ENCODE measurements at places on chromosomes 7 and 10. TPM values are rescaled to one million over a fixed set of nuclear protein-coding genes. Genes with fewer than 3 reads are reported as not detected.

COL17A1 gene
- 5.7 TPM for total RNA-seq

AGMO gene
- 33.0 TPM for total RNA-seq

STEAP2 gene
- total RNA-seq, result 7.8 TPM

ANKRD7 gene
- 2.0 TPM for total RNA-seq

DNA sequence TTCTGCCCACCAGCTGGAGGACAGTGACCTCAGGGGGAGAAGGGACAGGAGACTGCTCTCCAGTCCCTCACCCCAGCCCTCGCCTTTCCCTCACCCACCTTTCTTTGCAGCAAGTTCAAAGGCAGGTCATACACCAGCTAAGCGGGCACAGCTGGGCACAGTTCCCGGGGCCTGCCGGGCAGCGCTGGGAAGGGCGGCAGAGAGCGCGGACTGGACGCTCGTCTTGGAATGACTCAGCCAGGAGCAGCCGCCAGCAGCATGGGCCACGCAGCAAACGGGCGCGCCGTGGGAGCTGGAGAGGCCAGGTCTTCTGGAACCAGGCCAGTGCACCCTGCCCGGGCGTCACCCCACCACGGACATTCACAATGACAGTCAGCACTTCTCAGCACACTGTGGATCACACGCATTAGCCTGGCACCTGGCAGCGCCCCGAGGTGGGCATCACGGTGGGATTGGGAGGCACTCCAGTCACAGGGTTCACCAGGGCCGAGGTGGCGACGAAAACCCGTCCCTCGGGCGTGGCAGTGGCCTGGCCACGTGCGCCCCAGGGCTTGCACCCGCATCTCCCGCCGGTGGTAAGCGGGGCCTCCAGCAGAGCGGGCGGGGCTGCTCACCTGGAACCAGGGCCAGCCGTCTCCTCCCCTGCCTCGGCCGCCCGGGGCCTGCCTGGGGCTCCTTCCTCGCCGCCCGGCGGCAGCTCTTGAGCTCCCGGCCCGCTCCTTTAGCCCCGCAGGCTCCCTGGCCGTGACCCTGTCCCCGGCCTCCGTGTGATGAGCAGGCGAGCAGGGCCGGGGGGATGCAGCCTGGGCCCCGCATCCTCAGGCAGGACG is 29.0 kb upstream of the WDFY4 start:
- peaks cover 20% of the 10 kb centered on the region for H3K4me1 ChIP-seq
- peak overlapping the region; percentile 7 for H3K27ac ChIP-seq
- DNase-seq, result peak; percentile 77
- no peaks in the 10 kb centered on the region for H3K36me3 ChIP-seq

HPSE2 gene
- total RNA-seq, result 5.5 TPM

GRCh38 chr10:68301790-68302502 is 29.9 kb upstream of the HNRNPH3 start:
- DNase-seq, result peak; percentile 78
- H3K36me3 ChIP-seq, result no peaks in the 10 kb centered on the region
- H3K4me3 ChIP-seq, result no peak overlapping the region

DNA sequence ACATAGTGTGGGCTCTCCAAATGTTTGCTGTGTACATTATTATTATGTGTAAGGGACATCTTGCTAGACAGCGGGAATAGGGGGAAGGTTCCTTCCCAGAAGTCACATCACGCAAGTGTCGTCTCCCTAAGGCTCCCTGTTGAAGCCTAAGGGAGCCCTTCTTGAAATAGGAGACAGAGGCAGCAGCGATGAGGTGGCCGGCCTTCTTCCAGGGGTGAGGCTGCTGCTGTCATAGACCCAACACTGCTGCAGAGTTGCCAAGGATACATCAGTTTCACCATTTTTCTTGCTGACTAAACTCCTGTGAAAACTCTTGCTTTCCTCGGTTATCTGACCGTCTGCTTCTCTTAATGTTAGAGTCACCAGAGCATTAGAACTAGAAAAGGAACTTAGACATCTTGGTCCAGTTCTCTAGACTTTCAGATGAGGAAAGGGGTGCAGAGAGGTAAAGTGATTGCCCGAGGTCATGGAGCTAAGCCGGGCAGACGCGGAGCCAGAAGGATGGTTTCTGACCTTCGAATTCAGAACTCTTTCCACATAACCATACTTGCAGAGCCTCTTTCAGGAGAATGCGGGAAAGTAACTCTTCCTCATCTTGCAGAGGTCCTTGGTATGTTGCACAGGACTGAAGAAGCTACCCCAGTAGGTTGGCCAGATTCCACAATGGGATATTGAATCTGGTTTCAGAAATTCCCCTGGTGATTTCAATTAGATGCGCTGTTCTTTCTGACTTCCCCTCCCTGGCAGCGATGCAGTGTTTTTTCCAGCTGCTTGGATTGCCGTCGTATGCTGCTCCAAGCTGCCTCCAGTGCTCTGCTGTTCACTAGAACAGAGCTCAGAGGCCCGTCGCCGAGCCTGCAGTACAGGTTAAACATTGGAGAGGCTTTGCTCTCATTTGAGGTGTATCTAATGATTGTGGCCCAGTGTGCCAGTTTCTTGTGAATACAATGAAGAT is 217.1 kb downstream of the CAMK1D start:
- H3K27me3 ChIP-seq, result no peaks in the 10 kb centered on the region
- peak; percentile 51 for DNase-seq
- H3K4me1 ChIP-seq, result peaks cover 11% of the 10 kb centered on the region
- H3K36me3 ChIP-seq, result no peaks in the 10 kb centered on the region

GRCh38 chr10:97131666-97132065 is 54.1 kb downstream of the SLIT1 start:
- no peak overlapping the region for H3K27ac ChIP-seq
- H3K27me3 ChIP-seq, result peaks cover 26% of the 10 kb centered on the region
- no peaks in the 10 kb centered on the region for H3K4me1 ChIP-seq
- no peaks in the 10 kb centered on the region for H3K36me3 ChIP-seq

GHRHR gene
- total RNA-seq, result not detected

HOXA11 gene
- total RNA-seq, result not detected

DNA sequence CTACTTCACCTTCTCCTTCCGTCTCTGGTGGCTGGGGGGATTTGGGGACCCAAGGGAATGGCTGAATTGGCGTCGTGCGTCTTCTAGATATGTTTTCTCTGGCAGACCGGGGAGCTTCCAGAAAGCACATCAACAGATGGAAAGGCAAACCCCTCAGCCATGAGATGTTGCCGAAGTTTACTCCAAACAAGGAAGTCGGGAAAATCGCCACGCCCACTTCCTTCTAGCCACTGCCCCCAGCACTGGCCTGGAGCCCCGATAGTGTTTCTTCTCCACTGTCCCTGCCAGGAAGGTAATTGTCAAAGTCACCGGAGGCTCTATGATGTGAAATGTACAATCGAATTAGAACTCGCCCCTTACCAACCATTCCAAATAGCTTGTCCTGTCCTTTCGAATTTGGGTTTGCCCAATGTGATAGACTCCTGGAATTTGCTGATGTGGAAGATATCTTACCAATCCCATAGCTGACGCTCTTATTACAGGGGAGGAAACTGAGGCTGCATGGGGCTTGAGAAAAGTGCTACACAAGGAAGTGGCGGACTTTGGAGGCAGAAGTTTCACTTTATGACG is 191.0 kb downstream of the LSM5 start:
- H3K36me3 ChIP-seq, result no peaks in the 10 kb centered on the region
- H3K4me3 ChIP-seq, result peak overlapping the region; percentile 43
- H3K27me3 ChIP-seq, result peaks cover 51% of the 10 kb centered on the region
- H3K4me1 ChIP-seq, result peaks cover 16% of the 10 kb centered on the region
- no peak overlapping the region for H3K27ac ChIP-seq

- DNase-seq, result no peak
- no peak overlapping the region for H3K27ac ChIP-seq
- no peaks in the 10 kb centered on the region for H3K4me1 ChIP-seq
- no peak overlapping the region for H3K4me3 ChIP-seq
- no peaks in the 10 kb centered on the region for H3K27me3 ChIP-seq
These were observed 13.6 kb downstream of the VPS50 start for GRCh38 chr7:93245525-93246432.

GRCh38 chr10:35898716-35899440 is 256.8 kb upstream of the FZD8 start:
- H3K36me3 ChIP-seq, result no peaks in the 10 kb centered on the region
- H3K27ac ChIP-seq, result no peak overlapping the region
- DNase-seq, result no peak
- H3K27me3 ChIP-seq, result no peaks in the 10 kb centered on the region
- no peak overlapping the region for H3K4me3 ChIP-seq

DNA sequence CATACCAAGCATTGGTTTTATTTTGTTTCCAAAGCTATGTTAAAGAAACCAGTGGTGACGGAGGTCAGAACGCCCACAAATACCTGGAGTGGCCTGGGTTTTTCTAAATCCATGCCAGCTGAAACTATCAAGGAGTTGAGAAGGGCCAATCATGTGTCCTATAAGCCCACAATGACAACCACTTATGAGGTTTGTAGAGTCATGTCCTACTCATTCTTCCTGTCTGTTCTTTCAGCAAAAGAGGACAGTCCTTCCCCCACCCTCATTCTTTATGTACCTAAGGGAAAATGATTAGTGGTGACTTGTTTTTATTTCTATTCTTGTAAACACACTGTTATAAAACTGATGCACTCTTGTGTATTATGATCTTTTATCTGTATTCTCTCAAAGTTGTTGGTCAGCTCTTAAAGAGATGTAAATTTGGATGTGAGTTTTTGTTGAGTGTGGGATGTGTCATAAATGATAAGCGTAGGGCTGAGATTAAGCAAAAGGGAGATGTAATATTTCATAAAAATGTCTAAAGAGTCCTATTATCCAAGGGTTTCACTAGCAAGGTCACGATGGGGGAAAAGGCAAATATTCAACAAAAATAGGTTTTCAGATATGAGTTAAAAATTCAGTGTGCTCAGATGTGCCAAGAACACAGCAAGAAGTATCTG is 294.4 kb downstream of the BICC1 start:
- peaks cover 5% of the 10 kb centered on the region for H3K36me3 ChIP-seq
- no peaks in the 10 kb centered on the region for H3K27me3 ChIP-seq
- no peak overlapping the region for H3K27ac ChIP-seq
- peak; percentile 16 for DNase-seq
- H3K4me1 ChIP-seq, result peaks cover 4% of the 10 kb centered on the region
- H3K4me3 ChIP-seq, result no peak overlapping the region

- H3K36me3 ChIP-seq, result no peaks in the 10 kb centered on the region
- H3K4me1 ChIP-seq, result no peaks in the 10 kb centered on the region
- no peak overlapping the region for H3K27ac ChIP-seq
- H3K4me3 ChIP-seq, result no peak overlapping the region
These were observed 158.1 kb upstream of the CHST15 start for GRCh38 chr10:124251317-124252065.

DNA sequence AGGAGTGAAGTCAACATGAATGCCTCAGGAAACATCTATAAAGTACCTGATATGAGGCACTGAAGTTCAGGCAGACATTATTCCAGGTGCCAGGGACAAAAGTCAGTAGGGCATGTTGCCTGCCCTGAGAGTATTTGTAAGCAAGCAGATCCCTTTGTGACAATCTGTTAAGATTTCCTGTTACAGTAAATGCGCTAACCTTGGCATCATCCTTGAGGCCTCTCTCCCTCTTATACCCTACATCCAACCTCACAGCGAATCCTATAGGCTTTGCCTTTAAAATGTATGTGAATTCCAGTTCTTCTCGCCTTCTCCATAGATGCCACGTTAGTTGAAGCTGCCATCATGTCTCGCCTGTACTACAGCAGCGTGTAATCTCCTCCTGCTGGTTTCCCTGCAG is 165.3 kb downstream of the DNAH11 start:
- no peaks in the 10 kb centered on the region for H3K36me3 ChIP-seq
- H3K27ac ChIP-seq, result no peak overlapping the region
- H3K4me3 ChIP-seq, result no peak overlapping the region

DNA sequence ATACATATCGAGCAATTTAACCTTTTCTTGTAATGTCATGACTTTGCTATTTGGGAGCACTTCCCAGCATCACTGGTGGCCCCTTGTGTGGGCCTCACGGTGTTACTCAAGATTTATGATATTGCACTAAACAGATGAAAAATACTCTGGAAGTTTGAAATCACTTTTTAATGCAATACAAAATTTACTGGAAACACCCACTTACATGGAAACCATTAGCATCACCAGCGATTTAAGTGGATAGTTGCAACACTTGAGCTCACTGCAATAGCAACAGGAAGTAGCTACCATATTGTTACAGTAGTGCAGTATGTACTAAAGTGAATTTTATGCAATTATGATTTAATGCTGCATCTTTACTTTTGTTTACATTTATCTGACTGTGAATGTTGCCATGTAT is 184.4 kb downstream of the MDFIC start:
- no peak for DNase-seq
- H3K4me3 ChIP-seq, result no peak overlapping the region
- H3K36me3 ChIP-seq, result no peaks in the 10 kb centered on the region
- no peaks in the 10 kb centered on the region for H3K27me3 ChIP-seq

DNA sequence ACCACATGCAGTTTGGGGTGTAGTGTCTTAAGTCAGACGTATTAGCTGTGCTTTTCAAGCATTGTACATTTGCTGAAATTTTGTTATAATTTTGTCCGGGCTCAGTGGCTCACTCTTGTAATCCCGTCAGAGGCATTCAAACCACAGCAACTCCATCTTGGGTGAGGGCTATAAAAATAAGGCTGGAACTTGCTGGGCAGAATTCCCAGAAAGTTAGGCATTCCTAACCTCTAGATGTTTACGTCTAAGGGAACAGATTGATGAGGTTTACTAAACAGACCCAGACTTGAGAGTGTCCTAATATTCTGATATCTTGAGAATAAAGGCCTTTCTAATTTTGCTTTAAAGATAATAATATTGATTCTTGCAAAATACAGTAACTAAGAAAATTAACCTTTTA is 957.8 kb downstream of the NXPH1 start:
- H3K27ac ChIP-seq, result no peak overlapping the region
- H3K4me1 ChIP-seq, result no peaks in the 10 kb centered on the region
- H3K36me3 ChIP-seq, result no peaks in the 10 kb centered on the region
- no peaks in the 10 kb centered on the region for H3K27me3 ChIP-seq

LIPN gene
- not detected for total RNA-seq

DNA sequence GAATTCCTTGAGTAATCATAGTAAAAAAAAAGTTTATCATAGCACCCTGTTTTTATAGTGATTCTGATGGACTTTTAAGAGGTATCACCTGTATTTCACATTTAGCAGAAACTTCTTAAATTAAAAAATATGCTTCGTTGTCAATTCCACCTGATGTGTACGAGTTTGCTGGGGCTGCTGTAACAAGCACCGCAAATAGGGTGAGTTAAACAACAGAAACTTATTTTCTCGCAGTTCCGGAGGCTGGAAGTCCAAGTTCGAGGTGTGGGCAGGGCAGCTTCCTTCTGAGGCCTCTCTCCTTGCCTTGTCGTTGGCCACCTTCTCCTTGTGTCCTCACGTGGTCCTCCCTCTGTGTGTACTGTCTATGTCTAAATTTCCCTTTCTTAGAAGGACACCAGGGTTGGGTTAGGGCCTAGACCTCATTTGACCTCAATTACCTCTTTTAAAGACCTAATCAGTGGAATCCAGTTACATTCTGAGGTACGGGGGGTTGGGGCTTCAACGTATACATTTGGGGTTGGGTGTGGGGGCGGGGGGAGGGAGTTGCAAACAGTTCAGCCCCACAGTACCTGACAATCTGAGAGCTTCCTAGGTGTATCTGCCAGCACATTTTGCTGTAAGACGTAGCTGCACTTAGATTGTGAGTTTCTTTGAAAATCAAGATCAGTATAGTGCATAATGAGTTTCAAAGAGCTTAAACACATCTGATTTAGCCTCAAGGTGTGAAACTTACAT is 72.7 kb downstream of the RBM33 start:
- no peak for DNase-seq
- H3K36me3 ChIP-seq, result peaks cover 53% of the 10 kb centered on the region
- H3K27me3 ChIP-seq, result no peaks in the 10 kb centered on the region
- H3K4me3 ChIP-seq, result no peak overlapping the region
- H3K4me1 ChIP-seq, result peaks cover 22% of the 10 kb centered on the region
